Kidney tubule cell (primary cell): ENCODE measurements at places on chromosomes 1 and 21.

DNA sequence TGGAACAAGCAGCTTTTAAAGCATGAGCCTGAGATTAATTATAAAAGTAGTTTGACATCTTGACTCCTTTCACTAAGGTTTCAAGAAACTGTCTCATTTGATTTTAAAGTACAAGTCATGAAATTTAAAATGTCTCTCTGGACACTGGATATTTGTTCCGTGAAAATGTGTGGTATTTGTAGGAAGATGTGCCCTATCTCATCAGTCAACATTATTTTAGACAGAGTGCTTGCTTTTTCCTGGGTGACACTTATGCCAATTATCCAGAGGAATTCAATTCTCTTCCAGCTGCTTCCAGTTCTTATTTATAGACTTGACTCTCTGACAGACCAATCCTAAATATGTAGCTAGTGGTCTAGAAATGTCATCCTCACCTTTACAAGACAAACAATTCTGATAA is 300.4 kb downstream of the PLA2G4A start:
- no peak for DNase-seq

DNA sequence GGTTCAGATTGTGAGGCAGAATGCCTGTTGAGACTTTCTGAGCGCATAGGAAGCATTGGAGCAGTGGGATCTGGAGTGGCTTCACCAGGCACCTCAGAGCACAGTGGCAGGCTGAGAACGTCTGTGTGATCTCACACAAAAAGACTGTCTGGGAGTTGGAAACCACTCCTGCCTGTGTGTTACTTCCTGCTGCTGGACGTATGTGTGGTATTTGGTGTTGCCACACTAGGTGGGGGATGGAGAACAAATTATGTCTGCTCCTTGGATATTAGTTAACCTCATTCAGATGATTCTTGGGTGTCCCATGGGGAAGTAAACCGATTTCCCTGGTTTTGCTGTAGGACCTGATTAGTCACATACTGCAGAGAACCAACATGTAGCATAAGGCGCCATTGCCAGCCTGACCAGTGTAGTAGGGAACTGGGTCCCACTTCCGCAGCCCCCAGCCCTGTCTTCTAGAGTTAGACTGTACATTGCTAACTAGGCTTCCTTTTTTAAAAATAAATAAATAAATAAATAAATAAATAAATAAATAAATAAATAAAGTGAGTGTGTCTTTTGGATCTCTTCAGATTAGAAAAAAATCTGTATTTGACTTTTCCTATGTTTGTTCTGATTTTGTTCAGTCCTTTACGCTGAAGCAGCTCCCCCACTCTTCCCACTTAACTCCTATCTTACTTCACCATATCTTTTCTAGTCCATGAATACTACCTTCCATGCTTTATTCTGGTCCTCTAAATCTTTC is 26.9 kb downstream of the UCK2 start:
- DNase-seq = peak; percentile 92

- DNase-seq = no peak
Observed at GRCh38 chr1:28266920-28267322, 7.6 kb downstream of the SESN2 start.

DNA sequence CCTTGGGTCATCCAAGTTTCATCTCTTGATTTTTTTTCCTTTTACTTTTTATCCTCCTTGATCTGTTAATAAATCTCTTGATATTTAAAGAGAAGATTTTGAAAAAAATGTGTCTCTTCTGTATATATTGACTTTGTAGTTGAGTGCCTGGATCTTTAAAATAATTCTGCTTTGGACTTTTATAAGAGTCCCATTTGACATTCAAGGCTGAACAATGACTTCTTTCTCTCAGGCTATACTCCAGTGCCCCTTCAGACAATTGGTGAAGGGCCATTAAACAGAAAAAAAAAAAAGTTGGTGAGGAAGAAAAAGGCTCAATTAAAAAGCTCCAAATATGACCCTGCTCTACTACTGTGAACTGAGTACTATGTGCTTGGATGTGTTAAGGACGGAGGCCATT is 40.9 kb upstream of the CITED4 start:
- DNase-seq = no peak

- DNase-seq = peak; percentile 55
Observed at GRCh38 chr1:35637401-35637809, 3.9 kb downstream of the PSMB2 start.

GRCh38 chr21:33332143-33332542 is 7.4 kb downstream of the IFNAR1 start:
- no peak for DNase-seq

DNA sequence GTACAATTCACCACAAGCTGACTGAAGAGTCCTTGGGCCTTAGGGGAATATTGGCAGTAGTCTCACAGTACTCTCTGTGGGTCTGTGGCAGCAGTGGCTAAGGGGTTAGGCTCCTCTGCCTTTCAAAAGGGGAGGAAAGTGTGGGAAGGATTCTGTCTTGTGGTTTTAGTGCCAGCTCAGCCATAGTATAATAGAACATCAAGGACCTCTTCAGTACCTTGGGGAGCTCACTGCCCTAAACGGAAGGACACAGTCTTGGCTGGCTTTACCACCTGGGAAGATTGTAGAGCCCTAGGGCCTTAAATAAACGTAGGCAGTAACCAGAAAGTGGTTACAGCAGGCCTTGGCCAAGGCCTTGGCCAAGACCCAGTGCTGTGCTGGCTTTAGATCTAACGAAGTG is 265.7 kb downstream of the COL11A1 start:
- DNase-seq = no peak
